ENCODE measurements at places on chromosomes 16 and 17.

GRCh38 chr16:73956587-73957494 lies 339.8 kb upstream of the PSMD7 start:
- DNase-seq, result peak; percentile 57

DNA sequence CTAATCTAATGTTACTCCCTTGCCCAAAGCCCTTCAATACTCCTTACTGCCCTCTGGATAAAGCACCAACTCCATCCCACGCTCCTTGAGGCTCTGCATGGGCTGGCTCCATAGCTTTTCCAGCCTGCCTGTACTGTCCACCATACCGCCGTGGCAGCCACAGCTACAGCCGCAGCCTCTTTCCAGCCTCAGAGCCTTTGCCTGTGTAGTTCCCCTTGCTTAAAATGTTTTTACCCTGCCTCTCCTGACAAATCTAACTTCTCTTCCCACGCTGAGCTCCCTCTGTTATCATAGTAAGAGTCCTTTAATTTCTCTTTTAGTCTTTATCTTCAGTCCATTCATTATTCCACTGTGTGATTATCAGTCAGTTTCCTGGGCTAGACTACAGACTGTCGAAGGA lies 22.0 kb downstream of the TEX14 start:
- no peak for DNase-seq

DNA sequence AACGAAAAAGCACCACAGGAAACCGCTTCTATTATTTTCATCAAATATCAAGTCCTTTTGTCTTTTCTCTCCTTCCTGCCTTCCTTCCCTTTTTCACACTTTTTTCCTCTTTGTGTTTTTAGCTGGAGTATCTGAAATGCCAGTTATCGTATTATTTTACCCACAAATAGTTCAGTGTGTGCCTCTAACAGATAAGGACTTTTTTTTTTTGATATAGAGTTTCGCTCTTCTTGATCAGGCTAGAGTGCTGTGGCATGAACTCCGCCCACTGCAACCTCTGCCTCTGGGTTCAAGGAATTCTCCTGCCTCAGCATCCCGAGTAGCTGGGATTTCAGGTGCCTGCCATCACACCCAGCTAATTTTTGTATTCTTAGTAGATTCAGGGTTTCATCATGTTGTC lies 10.7 kb downstream of the DNAAF1 start:
- no peak for DNase-seq

- DNase-seq, result no peak
These were observed 416 bp downstream of the KIFC3 start for GRCh38 chr16:57801809-57802340.

DNA sequence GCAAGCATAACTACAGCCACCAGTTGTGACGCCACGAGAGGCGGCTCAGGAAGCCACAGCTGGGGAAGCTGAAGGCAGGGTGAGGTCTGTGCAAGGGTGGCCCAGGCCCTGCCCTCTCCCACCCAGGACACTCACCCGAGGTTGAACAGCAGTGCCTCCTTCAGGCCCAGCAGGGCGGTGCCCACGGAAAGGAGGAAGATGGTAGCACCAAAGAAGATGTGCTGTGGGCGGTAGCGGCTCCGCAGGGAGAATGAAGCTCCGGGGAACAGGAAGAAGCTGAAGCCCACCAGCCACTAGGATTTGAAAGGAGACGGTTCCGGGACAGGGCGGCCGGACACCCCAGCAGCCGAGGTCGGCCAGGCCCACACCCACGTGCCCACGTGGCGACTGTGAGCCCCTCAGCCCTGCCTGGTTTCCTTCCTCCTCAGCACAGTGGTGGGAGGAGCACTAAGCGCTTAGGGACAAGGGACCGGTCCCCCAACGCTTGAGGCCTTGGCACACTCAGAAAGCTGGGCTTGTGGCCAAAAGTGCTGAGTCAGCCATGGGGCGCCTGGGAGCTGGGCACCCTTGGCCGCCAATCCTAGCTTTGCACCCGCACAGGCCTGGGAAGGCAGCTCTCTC lies 11.0 kb downstream of the CYB561 start:
- no peak for DNase-seq

GRCh38 chr17:71102777-71103176 lies 933.4 kb downstream of the KCNJ2 start:
- no peak for DNase-seq

- DNase-seq, result no peak
These were observed 83.1 kb downstream of the TNRC6C start for GRCh38 chr17:78041386-78042179.

DNA sequence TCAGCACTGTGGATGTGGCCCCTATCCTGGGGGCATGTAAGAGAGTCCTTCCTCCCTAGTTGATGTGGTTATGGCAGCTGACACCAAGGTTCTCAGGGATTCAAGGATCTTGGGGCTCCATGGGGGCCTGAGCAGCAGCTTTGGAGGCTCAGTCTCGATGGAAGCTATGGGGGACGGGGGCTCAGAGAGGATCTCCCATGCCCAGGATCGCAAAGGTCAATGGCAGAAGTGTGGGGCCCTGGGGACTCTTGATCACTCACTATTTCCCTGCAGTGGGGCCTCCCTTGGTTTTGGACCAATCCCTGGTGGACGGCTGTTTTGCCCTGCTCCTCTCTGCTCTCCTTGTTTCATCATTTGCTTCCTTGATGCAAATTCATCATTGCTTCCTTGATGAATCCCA lies 885.9 kb downstream of the CDH8 start:
- no peak for DNase-seq

DNA sequence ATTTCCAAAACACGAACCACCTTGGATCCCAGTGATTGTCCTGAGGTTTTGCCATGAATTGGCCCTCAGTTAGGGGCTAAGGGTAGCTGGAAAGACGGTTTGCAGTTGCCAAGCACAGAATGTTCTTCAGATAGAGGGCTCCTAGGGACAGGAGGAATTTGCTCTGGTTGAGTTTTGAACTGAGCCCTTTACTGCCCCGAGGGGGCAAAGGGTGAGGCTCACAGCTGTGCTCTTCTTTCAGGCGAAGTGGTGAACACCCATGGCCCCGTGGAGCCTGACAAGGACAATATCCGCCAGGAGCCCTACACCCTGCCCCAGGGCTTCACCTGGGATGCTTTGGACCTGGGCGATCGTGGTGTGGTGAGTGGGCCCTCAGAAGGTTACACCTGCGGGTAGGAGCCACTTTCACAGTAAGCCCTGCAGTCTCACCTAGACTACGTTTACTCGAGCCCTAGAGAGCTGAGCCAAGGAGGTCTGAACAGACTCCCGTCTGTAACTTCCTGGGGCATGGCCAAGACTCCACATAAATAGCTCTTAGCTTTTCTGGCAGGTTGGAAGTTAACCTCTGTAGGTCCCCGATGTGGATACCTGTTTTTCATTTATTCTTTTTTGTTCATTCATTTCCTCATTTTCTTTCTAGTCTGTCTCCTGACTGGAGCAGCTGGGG lies 32.5 kb downstream of the NMT1 start:
- DNase-seq, result no peak

DNA sequence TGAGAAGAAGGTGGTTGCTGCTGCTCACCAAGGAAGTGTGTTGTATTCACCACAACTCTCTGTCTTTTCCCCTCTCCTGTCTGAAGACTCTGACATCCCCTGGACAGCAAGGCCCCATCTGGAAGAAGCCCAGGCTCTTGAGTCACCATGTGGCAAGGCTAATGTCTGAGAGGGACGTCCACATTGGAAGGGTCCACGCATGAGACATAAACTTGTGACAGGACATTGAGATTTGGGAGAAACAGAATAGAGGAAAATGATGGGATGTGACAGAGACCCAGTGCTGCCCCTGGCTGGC lies 176.5 kb downstream of the IRF8 start:
- no peak for DNase-seq

- DNase-seq, result no peak
These were observed 68.9 kb downstream of the JPH3 start for GRCh38 chr16:87671221-87671620.

GRCh38 chr17:77596491-77597417 lies 361.7 kb upstream of the TNRC6C start:
- no peak for DNase-seq

GRCh38 chr17:42818379-42818778 lies 5.7 kb downstream of the BECN1 start:
- no peak for DNase-seq

GRCh38 chr16:7270823-7271222 lies 61.8 kb upstream of the RBFOX1 start:
- no peak for DNase-seq

DNA sequence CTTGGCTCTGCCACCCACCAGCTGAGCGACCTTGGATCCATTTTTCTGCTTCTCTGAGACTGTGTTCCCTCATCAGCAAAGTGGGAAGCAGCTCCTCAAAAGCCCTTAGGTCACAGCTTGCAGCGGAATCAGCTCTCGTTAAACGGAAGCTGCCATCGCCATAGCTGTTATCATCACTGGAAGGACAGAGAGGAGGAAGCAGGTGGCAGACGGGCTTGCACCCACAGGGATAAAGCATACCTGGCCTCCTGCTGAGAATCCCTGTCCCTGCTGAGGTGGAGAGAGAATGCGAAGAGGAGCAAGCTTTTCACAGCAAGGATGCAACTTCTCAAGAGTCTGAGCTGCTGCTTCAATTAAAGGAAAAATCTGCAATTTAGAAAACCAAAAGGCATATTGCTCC lies 106.6 kb downstream of the CLEC16A start:
- DNase-seq, result no peak

- no peak for DNase-seq
These were observed 41.7 kb downstream of the SMPD3 start for GRCh38 chr16:68406458-68407152.

Data from GM20000 (cell line).